Amygdala (tissue), 56 donors: ENCODE measurements at places on chromosomes 2 and 18.

DNA sequence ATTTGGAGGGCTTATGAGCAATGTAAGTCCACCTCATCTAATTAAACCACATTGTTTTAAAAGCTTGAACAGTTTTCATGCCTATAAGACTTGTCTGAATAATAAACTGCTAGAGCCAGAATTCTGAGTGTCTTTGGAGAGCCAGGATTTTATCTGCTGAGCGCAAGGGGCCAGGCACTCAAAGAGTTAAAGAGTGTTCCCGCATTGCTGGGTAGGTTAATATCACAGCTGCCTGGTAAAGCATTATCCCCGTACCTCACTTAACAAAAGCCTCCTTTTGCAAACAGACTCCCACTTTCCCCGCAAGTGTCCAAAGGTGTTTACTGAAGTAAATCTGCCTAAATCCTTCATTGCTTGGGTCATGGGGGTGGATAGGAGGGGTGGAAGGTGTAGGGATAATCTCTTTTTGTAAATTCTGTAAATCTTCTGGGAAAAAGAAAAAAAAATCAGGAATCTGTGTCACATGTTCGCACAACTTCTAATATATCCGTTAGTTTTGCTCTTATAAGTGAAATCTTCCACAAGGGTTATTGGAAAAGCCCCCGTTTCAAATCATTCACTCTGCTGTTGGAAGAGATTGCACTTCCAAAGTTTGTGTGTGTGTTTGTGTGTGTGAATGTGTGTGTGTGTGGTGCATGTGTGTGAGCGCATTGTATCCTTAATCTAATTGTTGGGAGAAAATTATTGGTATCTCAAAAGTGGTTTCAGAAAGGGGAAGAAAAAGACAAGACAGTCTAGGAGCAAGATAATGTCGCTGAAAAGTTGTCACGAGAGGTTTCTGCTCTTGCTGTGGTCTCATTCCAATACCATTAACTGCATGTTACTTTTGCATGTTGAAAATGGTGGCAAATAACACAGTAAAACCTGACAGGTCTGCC, 10.7 kb downstream of the ZEB2 start:
- DNase-seq = no peak

GRCh38 chr2:10331027-10331701, 28.5 kb downstream of the HPCAL1 start:
- no peak for DNase-seq

- no peak for DNase-seq
Measured at GRCh38 chr2:23376972-23377371, 8.0 kb upstream of the KLHL29 start.

GRCh38 chr2:76829374-76830234, 692.6 kb downstream of the LRRTM4 start:
- no peak for DNase-seq

GRCh38 chr18:72458271-72458670, 85.9 kb downstream of the CBLN2 start:
- DNase-seq = no peak

- no peak for DNase-seq
Measured at GRCh38 chr2:171835386-171835785, 58.7 kb downstream of the SLC25A12 start.

GRCh38 chr2:213288913-213289700, 4.8 kb downstream of the SPAG16 start:
- no peak for DNase-seq

DNA sequence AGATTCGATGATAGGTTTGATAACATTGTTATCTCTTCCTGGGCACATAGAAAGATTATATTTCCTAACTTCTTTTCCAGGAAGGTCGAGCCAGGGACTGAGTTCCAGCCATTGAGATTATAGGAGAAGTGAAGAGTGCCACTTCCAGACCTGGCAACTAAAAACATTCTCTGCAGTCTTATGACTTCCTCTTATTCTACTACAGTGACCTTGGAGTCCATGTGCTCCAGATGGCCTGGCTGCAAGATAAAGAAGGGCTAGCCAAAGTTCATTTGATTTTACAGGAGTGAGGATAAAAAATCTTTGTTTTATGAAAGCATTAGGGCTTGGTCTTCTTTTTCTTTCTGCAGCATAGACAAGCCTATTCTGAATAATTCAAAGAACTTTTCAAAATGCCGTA, 363.0 kb downstream of the FSIP2 start:
- no peak for DNase-seq

DNA sequence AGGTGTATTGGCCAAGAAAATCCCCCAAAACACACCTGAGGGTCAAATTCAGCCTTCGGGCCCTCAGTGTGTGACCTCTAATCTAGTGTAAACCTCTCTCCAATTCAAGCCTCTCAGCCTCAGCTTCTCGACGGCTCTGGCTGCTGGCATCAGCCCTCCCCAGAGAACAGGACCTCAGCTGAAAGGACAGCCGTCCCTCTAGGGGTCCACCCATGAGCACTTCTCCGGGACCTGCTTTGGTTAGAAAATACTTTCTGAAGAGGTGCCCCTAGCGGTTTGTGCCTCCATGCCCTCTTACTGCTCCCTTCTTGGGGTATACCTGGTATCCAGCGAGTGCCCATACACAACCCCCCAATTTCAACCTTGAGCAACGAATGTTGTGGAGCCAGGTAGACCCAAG, 48.8 kb downstream of the INHBB start:
- no peak for DNase-seq

DNA sequence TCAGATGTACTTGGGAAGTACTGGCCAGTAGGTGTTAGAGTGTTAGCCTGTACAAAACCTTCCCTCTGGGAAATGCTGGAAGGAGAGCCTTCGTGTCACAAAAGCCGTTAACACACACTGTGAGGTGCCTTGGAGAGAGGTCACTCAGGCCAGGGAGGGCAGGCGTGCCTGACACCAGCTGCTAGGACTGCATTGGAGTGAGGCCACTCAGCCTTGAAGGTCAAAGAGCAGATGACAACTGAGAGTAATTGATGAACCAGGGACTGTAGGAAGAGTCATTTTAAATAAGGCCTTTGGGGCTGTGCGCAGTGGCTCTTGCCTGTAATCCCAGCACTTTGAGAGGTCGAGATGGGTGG, 45.4 kb downstream of the ASAP2 start:
- no peak for DNase-seq
